Sigmoid colon (tissue), 7 donors: ENCODE measurements at places on chromosomes 11 and 22. TPM values are rescaled to one million over a fixed set of nuclear protein-coding genes. Genes with fewer than 3 reads are reported as not detected.

- peak; percentile 97 for DNase-seq
- no peaks in the 10 kb centered on the region for H3K27me3 ChIP-seq
- H3K4me1 ChIP-seq: peaks cover 72% of the 10 kb centered on the region
- peak overlapping the region; percentile 97 for H3K27ac ChIP-seq
- H3K4me3 ChIP-seq: no peak overlapping the region
These were observed 55.3 kb upstream of the GCAT start for GRCh38 chr22:37752189-37753087.

DNA sequence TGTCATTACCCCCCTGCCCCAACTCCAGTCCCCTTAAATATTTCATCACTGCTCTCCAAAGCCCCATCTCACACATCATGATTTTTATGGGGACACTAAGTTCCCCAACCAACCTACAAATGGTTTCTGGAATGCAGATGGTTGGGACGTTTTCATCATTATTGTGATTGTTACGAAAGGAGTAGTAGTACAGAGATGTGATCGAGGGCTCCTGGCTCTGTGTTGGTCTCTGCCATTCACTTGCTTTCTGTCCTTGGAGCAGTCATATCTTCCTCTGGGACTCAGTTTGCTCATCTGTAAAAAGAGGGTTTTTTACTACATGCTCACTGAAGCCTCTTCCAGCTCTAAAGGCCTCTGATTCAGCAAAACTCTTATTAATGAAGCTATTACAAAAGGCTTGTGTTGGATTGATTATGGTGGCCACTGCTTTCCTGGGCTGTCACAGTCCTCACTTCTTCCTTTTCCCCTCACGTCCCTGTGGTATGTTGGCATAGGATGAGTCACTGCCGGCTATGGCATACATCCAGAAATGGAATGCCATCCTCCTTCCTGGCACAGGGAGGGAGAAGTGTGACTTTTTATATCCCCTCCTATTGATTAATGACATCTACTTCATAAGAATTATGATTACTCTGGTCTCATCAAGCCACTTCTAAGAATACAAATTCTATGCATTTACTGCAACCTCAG, 593.7 kb downstream of the METTL15 start:
- no peaks in the 10 kb centered on the region for H3K36me3 ChIP-seq
- DNase-seq: no peak
- no peak overlapping the region for H3K4me3 ChIP-seq
- H3K4me1 ChIP-seq: no peaks in the 10 kb centered on the region
- H3K27ac ChIP-seq: no peak overlapping the region
- H3K27me3 ChIP-seq: no peaks in the 10 kb centered on the region

The IL18 gene
- 18.6 TPM for total RNA-seq

The KCTD14 gene
- 4.5 TPM for total RNA-seq

DNA sequence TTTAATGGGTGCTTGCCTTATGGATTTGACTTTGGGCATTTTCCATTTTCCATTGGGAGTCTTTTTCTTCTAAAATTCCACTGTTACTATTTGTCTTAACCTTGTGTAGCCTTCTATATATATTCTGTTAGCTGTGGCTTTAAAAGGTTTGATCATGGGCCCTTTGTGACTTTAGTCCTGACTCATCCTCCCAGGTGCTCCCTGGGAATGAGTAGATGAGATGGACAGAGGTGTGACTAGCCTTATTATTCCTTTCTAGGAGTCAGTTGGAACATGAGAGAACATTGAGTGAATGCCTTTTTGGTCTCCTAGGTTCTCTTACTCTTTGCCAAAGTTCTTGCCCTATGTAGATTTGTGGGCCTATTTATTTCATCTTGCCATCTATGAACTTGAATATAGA, 39.0 kb downstream of the DDX10 start:
- no peaks in the 10 kb centered on the region for H3K4me1 ChIP-seq
- no peaks in the 10 kb centered on the region for H3K36me3 ChIP-seq
- DNase-seq: no peak
- H3K27ac ChIP-seq: no peak overlapping the region
- no peak overlapping the region for H3K4me3 ChIP-seq

GRCh38 chr22:47303161-47303890, 540.9 kb downstream of the TBC1D22A start:
- no peak for DNase-seq
- no peaks in the 10 kb centered on the region for H3K36me3 ChIP-seq
- no peak overlapping the region for H3K4me3 ChIP-seq
- H3K27me3 ChIP-seq: no peaks in the 10 kb centered on the region

DNA sequence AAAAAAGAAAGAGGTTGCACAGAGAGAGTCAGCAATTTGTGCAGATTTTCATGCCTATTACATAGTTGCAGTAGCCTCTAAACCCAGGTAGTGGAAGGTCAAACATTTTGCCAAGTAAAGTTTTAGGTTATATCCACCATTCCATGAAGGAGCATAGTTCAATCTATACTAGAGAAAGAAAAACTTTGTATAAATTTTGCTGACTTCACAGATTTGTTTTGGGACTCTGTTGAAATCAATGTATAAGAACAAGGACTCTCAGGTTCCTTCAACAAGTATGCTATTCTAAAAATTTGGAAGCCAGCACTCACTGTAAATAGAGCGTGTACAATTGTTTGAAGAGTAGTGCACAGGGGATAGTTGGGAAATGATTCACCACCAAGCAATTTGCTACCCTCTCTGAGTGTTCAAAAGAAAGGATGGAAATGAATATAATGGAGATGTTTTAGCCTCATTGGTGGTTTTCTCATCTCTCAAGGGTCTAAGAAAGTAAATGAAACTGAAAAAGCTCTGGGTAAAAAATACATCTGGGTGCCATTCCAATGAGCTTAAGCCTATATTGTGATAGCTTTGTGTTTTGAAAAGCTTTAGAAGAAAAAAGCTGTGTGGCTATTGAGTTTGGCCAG, 508.4 kb upstream of the LUZP2 start:
- DNase-seq: no peak
- H3K27ac ChIP-seq: no peak overlapping the region
- peaks cover 5% of the 10 kb centered on the region for H3K4me1 ChIP-seq
- no peaks in the 10 kb centered on the region for H3K36me3 ChIP-seq
- no peaks in the 10 kb centered on the region for H3K27me3 ChIP-seq

DNA sequence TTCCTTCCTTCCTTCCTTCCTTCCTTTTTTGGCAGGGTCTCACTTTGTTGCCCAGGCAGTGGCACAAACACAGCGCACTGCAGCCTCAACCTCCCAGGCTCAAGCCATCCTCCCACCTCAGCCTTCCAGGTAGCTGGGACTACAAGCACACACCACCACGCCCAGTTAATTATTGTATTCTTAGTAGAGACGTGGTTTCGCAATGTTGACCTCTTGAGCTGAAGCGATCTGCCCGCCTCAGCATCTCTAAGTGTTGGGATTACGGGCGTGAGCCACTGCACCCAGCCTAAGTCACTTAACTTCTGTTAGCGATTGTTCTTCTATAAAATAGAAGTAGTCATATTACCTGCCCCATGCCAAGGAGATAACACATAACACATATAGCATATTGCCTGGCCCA, 2.8 kb upstream of the SYTL2 start:
- H3K27me3 ChIP-seq: no peaks in the 10 kb centered on the region
- H3K4me1 ChIP-seq: no peaks in the 10 kb centered on the region
- no peak overlapping the region for H3K27ac ChIP-seq
- H3K4me3 ChIP-seq: no peak overlapping the region

GRCh38 chr11:9315078-9315688, 790 bp upstream of the TMEM41B start:
- no peak for DNase-seq
- peak overlapping the region; percentile 85 for H3K4me3 ChIP-seq
- no peaks in the 10 kb centered on the region for H3K27me3 ChIP-seq
- H3K36me3 ChIP-seq: no peaks in the 10 kb centered on the region
- peak overlapping the region; percentile 84 for H3K27ac ChIP-seq

DNA sequence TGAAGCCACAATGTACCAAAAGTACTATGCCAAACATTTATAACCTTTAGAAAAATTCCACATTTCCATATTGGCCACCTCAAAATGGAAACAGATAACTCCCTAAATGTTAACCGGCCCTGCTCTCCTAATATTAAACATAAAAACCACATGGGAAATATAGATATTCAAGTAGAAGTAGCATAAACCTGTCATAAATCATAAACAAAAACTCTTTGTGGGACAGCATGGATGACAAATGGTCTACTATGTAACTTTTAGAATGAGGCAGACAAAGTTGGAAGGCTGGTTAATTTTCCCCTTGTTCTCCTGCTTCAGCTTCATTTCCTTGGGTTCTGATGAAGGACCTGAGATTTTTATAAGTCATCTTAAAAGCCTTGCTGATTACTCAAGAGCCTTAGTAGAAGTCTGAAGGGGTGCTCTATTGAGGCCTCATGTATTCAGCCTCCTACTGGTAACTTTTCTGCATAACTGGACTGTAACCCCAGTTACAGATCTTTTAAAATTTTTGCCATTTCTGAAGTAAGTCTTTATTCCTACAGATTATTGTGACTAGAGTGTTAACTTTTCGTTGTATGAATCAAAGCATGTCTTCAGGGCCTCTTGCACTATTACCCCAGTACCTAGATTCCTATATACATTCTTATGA, 116.4 kb downstream of the STIM1 start:
- H3K36me3 ChIP-seq: peaks cover 14% of the 10 kb centered on the region
- H3K27me3 ChIP-seq: no peaks in the 10 kb centered on the region
- no peak overlapping the region for H3K27ac ChIP-seq
- no peak for DNase-seq

DNA sequence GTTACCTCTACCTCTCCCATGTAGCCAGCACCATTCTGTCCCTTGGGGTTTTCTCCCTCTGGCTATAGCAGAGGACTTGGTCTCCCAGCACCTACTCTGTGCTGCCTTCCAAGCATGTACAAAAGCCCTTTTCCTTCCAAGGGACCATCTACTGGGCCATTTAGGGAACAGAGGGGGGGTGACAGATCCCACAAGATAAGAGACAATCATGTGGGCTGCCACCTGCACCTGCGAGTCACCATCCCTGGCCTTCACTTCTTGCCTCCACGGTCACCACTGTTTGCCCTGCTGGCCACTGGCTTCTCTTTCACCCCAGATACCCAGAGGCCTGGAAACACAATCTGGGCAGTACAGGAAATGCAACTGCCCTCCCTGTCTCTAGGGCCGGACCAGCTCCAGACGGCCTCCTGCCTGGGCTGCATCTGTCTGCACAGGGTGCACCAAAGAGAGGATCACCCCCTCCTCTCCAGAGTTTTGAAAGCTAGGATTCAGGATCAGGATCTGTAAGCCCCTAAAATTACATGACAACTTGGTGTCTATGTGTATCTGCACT, 160.8 kb upstream of the NECTIN1 start:
- H3K27ac ChIP-seq: no peak overlapping the region
- no peaks in the 10 kb centered on the region for H3K36me3 ChIP-seq
- no peak overlapping the region for H3K4me3 ChIP-seq
- H3K27me3 ChIP-seq: peaks cover 15% of the 10 kb centered on the region
